ENCODE measurements at places on chromosomes 2 and 18.
A peak's percentile ranks its signal among the peaks of the same experiment; 100 is the strongest.

DNA sequence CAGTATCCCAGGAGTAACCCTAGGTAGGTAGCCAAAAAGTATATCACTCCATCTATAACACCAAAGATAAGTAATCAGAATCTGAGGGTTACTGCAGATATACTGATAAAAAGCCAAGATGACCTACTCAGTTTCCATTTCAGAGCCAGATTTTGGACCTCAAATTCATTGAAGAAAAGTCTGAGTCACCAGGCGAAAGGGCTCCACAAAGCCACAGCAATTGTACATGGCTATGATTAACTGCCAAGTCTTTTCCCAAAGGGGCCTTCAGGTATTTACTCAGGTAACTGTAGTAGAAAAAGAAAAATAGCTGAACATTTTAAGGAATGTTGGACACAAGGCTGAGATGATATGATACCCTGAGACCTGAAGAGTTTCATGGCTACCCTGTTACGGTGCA lies 75.6 kb upstream of the KCNH7 start:
- no peak for DNase-seq

DNA sequence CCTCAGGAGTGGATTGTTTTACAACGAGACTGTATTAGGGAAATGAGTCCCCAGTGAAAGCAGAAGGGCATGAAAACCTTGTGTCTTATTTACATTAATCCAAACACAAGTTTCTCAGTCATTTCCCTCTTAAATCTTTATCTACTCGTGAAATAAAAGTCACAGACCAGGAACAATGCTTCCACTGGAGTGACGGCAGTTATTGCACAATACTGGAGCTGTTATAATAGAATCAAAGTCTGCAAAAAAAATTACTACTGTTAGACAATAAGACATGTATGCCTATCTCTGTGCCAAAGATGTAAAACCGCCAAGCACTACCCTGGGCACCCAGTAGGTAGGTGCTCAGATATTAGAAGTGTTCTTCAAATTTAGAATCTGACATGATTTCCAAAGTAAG lies 375.5 kb downstream of the ZNF521 start:
- no peak for DNase-seq

DNA sequence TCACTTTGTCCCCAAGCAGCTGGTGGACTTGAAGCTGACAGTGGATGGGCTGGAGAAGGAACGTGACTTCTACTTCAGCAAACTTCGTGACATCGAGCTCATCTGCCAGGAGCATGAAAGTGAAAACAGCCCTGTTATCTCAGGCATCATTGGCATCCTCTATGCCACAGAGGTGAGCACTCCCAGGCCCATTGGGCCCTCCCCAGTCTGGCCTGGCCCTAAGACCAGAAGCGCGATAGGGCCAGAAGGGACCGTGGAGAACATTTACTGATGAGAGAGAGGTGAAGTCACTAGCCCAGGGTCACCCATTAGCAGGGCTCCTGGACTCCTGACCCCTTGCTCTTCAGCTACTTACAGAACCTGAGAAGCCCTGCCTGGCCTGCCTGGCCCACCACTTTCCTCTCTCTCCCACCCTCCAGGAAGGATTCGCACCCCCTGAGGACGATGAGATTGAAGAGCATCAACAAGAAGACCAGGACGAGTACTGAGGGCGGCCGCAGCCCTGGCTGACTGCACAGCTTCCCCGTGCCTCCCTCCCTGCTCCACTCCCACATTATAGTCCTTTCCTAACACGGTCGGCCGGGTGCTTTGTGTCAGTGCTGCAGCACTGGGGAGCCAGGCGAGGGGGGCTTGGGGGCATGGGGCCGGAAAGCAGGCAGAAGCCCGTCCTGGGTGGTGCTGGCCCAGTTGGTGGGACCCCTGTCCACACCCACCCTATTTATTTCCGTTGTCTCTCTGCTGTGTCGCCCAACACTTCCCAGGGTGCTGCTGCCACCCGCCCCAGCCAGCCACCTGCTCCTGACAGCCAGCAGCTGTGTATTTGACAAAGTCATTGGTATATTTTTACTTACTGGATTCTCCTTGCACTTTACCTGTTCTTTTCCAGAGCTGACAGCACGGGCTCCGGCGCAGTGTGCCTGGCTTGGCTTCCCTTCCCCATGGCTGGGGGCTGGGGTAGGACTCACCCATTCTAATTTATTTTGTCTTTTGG lies 6.6 kb upstream of the TMEM214 start:
- no peak for DNase-seq

DNA sequence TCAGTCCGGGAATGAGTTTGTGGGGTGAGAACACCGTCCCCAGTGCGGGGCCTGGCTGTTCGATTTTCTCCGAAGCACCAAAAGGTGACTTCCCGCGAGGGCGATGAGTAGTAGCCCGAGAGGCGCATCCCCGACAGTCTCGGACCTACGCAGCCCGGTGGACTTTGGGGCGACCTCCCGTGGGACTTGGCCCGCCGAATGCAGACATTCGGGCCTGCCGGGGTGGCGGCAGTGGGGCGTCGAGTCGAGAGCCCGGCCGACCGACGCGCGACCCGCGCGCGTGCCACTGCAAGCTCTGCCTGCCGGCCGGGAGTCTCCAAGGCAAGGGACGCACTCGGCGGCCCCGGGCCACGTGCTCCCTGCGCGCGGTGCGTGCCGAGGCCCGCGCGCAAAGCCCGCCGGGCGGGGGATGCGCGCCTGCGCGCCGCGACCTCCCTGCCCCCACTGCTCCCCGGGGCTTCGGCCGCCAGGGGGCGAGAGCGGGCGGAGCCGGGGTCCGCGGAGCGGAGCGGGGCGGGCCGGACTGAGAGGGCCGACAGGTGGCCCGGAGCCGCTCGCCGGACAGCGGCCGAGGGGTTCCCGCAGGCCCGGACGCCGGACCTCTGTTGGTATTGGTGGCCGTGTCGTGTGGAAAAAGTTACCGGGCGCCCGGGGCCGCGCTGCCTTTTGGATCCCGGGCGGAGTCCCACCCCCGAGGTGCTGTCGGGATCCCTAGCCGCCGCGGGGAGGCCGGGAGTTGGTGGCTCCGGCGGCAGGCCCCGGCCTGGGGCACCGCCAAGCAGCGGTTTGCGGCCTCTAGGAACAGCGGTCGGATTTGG lies 1.9 kb downstream of the PTMA start:
- peak; percentile 84 for DNase-seq

DNA sequence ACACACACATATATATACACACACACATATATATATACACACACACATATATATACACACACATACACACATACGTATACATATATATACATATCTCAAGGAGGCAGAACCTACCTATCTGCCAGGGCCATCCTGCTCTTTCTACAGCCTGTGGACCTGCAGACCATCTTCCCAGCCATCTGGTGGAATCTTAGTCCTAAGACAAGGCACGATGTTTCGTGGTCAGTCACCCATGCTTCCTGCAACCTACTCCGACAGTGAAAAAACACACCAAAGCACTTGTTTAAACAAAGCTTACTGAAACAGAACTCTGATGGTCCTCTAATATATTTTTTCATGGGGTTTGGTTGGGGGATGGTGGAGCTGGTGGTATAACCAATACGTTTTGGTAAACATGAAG lies 164.2 kb upstream of the ZNF521 start:
- DNase-seq = no peak

DNA sequence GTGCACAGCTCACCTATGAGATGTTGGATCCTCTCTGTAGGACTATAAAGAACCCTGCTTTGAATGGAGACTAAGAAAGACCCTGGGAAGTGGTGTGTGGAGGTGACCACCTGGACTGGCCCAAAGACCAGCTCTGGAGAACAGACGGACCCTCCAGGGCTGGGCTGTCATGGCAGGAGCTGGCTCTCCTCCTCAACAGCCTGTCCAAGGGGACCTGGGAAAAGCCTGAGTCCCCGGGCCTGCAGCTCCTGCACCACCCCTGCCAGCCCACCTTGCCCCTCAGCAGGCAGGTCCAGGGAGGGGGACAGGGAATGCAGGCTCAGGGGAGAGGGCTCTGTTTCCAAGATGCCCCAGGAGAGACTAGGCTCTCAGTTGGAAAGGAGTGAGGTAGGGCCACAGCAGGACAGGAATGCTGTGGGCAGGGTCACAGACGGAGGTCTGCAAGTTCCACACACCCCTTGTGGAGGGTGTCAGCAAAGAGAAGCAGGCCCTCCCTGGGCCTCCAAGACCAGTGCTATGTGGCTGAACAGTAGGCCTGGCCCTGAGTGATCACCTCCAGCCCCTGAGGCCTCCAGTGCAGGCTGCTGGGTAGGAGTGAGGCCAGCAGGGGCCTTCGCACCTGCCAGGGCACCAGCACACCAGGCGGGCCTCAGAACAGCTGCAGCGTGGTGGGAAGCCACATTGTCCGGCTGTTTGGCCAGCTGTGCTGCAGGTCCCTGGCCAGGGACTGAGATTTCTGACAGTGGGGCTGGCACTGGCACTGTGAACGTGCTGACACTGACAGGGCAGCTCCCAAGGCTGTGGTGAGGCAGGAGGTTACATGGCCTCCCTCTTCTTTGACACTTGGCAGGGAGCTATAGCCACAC lies 86.4 kb upstream of the OTOS start:
- DNase-seq = no peak

GRCh38 chr2:25684577-25685473 lies 11.4 kb upstream of the DTNB start:
- no peak for DNase-seq

DNA sequence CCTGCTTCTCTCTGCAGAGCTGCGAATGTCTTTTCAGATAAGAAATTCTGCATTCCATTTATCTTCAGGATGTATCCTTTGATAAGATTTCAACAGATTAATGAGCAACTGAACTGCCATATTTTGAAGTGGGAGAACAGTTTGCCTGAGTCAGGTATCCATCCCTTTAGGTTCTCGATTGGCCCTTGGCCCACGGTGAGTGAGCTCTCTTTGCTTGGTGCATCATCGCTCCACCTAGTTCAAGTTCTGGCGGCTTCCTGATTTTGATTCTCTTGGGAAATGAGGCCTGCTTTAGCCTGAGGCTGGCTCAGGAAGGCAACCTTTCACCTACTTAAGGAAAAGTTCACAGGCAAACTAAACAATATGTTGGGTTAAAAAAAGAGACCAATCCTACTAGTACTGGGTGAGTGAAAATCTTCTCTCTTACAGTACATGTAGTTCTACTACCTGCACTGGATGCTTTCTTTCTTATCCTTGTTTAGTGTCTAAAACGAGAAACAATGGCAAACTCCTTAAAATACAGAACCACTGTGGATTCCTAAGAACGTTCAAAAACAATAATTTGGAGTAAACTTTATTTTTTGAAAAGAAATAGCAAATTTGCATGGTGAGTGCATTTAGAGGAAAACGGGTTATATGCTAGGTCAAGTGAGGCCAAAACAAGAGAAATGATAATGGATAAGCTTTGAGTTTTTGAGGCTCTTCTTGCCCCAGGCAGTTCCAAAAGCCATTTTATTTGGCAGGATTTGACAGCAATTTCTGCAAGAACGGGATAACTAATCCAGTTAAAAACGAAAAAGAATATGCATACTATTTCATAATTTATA lies 837 bp upstream of the ACSL3 start:
- DNase-seq = no peak

GRCh38 chr2:211161236-211161635 lies 604.8 kb downstream of the CPS1 start:
- DNase-seq = no peak

GRCh38 chr2:31267437-31268120 lies 33.6 kb downstream of the EHD3 start:
- DNase-seq = no peak

DNA sequence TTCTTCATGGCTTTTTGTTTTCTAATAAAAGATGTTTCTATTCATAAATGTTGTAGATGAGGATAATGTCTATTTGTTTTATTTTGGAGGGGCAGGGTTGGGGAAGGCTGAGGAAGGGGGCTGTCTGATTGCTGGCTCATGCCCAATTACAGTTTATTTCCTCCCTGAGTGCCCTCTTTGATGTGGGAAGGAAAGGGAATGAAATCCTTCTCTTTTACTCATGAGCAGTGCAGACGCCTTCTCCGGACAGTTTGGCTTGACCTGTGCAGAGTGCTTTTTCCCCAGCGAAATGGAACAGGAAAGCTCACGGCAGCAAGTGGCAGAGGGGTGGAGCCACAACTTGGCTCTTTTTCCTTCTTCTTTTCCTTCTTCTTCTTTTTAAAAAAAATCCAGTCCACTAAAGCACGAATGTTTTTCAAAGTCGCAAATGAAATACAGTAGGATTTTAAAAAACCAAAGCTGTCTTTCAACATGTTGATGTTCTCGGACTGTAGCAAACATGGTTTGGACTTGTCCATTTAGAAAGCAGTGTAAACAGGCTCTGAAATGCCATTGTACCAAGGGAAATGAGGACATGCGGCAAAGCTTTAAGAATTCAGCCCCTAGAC lies 34.5 kb downstream of the RAB31 start:
- no peak for DNase-seq

- DNase-seq = no peak
Measured at GRCh38 chr2:213288913-213289700, 4.8 kb downstream of the SPAG16 start.

DNA sequence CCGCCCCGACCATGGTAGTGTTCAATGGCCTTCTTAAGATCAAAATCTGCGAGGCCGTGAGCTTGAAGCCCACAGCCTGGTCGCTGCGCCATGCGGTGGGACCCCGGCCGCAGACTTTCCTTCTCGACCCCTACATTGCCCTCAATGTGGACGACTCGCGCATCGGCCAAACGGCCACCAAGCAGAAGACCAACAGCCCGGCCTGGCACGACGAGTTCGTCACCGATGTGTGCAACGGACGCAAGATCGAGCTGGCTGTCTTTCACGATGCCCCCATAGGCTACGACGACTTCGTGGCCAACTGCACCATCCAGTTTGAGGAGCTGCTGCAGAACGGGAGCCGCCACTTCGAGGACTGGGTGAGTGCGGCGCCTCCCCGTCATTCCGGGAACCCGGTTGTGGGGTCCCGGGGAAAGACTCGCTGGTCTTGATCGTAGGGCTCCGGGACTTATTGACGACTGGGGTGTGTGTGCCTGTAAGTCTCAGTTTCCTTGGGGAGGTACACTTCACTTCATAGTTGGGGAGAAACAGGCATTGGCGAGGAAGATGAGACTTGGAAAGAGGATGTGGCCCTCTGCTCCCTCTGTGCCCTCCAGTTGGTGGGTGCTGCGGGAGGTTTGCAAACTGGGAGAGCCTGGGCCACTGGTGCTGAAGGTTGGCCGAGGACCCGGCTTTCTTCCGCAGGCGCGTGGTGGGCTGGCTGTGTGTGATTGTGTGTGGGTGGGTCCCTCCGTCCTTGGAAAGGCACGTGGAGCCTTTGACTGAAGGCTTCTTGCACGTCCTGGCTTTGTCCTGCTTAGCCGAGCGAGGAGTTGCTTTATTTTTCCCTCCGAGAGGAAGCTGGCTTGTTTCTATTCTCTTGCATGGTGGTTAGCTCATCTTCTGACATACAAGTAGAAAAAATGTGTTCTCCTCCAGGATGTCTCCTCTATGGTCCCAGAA lies 886 bp downstream of the PRKCE start:
- DNase-seq = no peak
